NCI-H2171 treated with DMSO at 0.1 percent for 48 hours (cell line): ENCODE measurements at places on chromosomes 4 and X.
A peak's percentile ranks its signal among the peaks of the same experiment; 100 is the strongest.

- DNase-seq, result no peak
These were observed 102.1 kb upstream of the FAM9B start for GRCh38 chrX:9135901-9136510.

- DNase-seq, result peak; percentile 26
These were observed 645 bp downstream of the AMMECR1 start for GRCh38 chrX:110317061-110317819.

GRCh38 chr4:116374815-116375214, 710.6 kb downstream of the TRAM1L1 start:
- DNase-seq, result no peak

DNA sequence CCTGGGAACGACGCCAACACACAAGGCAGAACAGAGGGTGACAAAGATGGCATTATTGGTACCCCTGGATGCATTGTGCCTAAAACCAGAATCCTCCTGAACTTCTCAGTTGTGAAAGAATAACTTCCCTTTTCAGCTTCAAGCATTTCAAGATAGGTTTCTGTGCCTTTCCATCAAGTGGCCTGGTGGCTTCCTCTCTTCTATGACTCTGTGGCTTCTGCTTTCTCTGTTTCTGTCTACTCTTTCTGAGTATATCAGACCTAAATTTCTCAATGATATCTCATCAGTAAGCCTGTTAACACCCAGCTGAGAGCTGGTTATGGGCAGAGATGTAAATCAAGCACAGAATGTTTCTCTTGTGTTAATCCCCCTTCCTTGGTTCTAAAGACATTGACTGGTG, 21.4 kb upstream of the FAM9B start:
- DNase-seq, result no peak

GRCh38 chr4:136484996-136485395, 1047.3 kb downstream of the PCDH18 start:
- peak; percentile 64 for DNase-seq

DNA sequence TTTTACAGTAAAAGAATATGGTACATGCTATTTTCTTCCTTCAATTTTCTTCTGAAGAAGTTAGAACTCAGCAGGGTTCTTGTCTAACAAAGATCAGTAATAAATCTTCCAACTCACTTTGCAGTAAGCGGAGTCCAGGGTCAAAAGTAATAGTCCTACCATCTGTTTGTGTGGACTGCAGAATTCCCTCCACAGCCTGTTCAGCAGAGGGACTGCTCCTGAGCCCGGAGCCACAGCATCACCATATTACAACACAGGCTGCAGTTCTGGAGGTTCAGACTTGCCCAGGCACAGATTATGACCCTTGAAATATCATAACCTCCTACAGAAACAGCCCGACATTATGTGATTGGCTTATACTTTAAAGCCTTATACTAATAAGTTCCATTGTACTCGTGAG, 10.3 kb downstream of the FHDC1 start:
- DNase-seq, result no peak

DNA sequence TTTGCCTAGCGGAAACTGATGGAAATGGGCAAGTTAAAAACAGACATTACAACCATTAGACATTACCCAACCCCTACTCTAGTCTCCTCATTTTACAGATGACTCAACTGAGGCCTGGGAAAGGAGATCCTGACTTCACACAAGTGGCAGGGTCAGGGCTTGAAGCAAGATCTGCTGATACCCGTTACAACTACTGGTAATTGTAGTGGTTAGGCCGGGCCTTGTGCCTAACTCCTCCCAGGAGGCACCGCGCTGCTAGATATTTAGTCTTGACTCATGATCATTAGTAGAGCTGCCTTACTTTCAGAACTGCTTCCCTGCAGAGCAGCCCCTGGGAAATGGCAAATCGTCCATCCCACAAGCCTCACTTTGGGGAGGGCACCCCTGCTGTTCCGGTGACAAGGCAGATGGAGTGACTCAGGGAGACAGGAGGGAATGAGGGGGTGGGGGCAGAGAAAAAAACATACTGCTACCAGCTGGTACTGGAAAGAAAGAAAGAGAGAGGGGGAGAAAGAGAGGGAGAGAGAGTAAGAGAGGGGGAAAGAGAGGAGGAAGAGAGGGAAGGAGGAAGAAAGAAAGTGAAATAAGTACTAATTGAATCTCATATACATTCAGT, 12.2 kb downstream of the ARHGEF6 start:
- peak; percentile 82 for DNase-seq

- DNase-seq, result no peak
These were observed at the start of gene MAGEE2 for GRCh38 chrX:75784680-75785491. MAGEE2 (minus strand) TSS chrX:75785254; CDS start chrX:75785051, 203 bp downstream.
